ENCODE measurements at places on chromosomes 5 and 9.

DNA sequence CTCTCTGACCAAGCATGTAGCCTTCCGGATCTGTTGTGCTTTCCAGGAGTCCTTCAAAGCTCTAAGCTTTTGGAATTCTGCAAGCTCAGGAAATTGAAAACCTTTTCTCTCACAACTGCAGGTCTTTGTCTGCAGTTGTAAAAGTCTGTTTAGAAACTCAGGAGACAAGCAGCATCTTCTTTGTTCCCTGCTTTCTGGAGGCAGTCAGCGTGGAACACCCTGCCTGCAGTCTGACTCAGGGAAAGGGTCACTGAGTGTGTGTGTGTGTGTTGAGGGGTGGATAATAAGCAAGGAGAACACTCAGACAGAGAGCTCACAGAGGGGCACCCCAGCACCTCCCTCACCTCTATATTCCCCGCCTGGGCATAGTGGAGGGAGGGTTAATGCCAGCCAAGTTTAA, 29.1 kb downstream of the KCNIP1 start:
- DNase-seq, result no peak

- DNase-seq, result no peak
Observed at GRCh38 chr5:38258042-38258318, 379 bp upstream of the EGFLAM start.

- DNase-seq, result no peak
Observed at GRCh38 chr9:120388003-120388855, 191.7 kb downstream of the CDK5RAP2 start.

GRCh38 chr5:157900644-157901043, 41.7 kb upstream of the CLINT1 start:
- DNase-seq, result no peak

- DNase-seq, result no peak
Observed at GRCh38 chr9:113205861-113206260, 15.2 kb downstream of the FKBP15 start.
